Stimulated activated CD4-positive, alpha-beta T cell treated with anti-CD3 and anti-CD28 coated beads, Interleukin-12 subunit alpha, Interleukin-12 subunit beta, amount 100 ng/mL, for 24 hours (primary cell): ENCODE measurements at places on chromosomes 6 and 20.

DNA sequence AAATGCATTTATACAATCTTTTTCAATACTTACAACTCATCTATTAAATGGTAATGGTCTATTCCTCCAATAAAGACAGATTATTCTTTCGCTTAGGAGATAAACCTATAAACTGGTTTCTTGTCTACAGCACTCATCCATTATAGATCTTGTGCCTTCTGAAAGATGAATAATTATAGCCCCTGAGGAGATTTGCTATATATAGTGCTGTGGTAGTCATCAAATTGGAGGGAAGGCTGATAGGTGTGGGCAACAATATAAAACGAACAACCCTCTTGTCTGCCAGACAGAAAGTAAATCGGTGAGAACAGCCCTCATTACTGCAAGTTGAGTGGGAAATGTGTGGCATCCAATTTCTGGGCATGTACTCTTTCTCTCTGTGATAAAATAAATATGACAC lies 292.5 kb upstream of the CNR1 start:
- no peak for DNase-seq

DNA sequence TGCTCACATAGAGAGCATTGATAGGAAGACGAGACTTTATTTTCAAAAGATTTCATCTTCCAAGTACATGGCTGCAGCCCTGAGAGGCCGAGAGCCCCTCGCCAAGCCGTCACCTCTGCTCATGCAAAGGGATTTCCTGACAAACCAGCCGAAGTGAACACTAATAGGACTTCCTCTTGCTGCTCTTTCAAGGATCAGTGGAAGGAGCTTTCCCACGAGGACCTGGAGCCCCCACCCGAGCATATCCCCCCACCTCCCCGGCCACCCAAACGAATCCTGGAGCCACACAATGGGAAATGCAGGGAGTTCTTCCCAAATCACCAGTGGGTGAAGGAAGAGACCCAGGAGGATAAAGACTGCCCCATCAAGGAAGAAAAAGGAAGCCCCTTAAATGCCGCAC lies 69.3 kb downstream of the PTPN1 start:
- no peak for DNase-seq

DNA sequence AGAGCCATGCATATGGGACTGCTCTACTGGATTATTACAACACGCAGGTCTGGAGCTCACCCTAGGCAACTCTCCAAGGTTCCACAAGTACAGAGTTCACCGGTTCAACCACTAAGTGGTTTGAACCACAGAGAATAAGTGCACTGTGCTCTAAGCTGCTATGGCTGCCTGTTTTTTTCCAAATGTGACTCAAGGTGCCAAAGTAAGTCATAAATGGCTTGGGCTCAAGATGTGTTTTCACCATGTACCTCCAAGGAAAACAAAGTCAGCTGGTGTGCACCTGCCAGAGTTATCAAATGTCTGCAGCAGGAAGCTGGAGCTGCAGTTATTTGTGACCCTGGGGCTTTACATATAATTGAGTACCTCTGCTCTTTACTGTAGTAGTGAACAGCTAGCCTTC lies 76.7 kb downstream of the PREP start:
- DNase-seq, result no peak

GRCh38 chr6:3312604-3313231 lies 54.0 kb downstream of the PSMG4 start:
- DNase-seq, result no peak

DNA sequence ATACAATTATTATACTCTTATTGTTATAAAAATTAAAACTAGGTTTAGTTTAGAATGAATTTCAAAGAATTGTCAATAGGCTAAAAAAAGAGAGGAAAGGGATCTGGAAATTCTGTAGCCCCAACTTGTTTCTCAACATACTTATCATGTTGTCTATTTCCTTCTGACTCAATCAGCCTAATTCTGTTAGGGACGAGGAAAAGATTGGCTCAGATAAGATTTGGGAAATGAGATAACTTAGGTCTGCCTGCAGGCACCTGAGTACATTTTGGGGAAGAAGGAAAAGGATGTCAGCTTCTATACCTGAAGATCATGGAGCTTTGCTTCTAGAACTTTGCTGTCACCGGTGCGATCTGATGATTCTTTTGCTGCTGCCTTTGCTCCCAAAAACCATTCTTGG lies 238.8 kb downstream of the SYNE1 start:
- DNase-seq, result no peak

GRCh38 chr6:43807228-43808061 lies 37.4 kb downstream of the VEGFA start:
- no peak for DNase-seq

DNA sequence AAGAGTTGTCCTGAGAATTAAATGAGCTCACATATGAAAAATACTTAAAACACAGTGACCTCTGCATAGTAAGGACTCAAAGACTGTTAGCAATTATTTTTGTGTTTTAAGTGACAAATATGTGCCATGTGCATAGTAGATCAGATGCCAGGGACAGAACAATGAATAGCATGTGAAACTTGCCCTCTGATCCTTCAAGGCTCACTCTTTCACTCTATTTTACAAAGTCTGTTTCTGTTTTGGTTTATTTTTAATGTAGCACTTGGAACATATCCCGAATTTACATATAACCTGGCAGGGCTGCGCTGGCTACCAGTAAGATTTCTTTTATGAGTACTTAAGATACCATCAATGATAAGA lies 135.5 kb upstream of the TNFAIP3 start:
- DNase-seq, result no peak

DNA sequence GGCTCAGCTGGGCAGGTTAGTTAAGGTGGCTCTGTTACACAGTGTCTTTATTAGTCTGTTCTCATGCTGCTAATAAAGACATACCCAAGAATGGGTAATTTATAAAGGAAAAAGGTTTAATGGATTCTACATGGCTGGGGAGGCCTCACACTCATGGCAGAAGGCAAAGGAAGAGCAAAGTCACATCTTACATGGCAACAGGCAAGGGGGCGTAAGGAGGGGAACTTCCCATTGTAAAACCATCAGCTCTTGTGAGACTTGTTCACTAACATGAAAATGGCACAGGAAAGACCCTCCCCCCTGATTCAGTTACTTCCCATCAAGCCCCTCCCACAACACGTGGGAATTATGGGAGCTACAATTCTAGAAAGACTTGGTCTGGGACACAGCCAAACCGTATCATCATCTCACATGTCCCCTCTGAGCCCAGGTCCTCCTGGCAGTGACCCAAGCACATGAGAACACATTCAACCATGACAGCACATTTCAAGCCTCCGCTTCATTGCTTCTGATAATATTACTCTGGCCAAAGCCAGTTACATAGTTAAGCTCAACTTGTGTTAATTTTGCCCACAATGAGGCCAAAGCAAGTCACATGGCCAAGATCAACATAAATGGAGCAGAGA lies 383.9 kb downstream of the PLCB1 start:
- no peak for DNase-seq

- no peak for DNase-seq
Measured at GRCh38 chr6:14423330-14423729, 305.8 kb downstream of the CD83 start.

DNA sequence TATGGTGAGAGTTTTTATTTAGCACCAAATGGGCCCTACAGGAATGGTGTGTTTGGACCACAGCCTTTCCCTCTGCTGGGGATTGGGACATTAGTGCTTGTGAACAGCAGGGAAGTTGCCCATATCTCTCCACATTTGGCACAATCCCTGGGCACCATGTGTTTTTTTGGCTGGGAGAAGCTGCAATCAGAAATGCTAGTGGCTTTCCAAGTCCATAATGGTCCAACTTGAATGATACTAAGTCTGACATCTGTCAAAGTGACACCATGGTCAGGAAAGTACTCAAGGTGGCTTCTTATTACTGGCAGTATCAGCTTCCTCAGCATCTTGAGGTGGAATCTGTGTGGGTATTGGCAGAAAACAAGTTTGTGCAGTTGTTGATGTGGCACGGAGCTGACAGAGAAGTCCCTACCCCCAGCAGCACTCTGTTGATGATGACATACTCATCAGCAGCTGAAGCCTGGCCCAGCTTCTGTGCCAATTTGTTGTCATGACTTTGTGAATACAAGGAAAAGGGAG lies 53.0 kb downstream of the SASH1 start:
- DNase-seq, result no peak

- DNase-seq, result peak; percentile 17
Measured at GRCh38 chr6:149234051-149234962, 83.2 kb upstream of the TAB2 start.

DNA sequence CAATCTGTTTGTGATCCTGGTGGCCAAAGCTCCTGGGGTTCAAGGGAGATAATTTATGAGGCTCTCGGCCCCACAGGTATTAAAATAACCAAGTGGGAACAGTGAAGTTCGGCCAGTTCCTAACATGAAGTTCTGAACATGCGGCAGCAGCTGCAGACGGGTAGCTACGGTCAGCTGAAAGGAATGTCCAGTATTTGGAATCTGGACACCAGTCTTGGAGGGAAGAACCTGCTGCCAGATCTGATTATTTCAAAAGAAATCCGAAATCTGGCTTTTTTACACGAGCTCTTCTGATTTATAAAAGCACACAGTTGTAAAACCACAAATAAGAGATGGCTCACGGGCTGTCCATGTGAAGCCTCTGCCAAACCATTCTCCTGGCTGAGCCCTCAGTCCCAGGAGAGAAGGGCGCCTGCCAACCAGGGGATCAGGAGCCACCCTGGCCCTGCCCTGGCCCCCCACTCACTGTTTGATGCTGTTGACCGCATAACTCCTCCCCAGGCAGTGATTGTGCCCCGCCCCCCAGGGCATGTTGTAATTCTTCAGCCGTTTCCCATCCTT lies 28.2 kb upstream of the KCNB1 start:
- no peak for DNase-seq

DNA sequence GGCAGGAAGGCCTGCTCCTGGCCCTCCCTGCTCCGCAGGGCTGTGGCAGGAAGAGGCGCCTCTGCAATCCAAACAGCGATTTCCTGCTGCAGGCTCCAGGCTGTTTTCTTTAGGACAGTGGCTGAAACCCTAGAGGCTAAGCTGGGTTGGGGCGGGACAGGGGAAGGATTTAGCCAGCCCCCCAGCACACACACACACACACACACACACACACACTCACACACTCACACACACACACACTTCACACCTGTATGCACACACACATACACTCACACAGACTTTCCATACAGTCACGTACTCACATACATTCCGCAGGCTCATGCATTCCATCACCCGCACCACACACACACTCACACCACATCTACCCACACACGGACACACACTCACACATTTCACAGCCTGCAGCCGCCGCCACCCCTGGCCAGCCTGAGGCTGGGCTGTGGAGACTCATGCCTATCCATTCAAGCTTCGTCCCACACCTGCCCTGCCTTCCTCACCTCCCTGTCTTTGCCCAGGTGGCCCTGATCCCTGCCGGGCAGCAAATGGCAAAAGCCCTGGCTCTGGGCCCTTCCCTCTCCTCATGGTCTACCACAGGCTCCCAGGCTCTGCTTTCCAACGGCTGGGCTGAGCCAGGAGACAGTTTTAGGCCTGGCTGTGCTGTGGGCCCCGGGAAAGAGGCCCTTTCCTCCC lies 17.9 kb downstream of the MDFI start:
- no peak for DNase-seq

- DNase-seq, result peak; percentile 52
Measured at GRCh38 chr6:63598049-63599036, 26.1 kb downstream of the LOC128125822 start.

DNA sequence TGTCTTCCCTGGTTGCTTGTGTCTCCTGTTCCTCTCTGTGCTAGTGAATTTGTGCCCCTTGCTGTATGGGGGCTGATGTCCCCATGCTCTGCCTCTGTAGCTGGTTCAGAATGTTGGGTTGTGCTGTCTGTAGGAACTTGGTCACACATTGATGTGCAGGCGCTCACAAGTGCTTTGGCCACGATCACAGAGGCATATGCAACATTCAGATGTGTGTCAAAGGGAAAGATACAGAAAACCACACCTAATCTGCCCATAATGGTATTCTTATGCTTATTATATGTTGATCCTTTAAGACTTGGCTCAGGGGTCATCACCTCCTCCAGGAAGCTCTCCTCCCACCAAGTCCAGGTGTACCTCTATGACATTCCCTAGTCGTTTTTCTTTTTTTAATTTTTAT lies 17.1 kb upstream of the DHX35 start:
- DNase-seq, result no peak

DNA sequence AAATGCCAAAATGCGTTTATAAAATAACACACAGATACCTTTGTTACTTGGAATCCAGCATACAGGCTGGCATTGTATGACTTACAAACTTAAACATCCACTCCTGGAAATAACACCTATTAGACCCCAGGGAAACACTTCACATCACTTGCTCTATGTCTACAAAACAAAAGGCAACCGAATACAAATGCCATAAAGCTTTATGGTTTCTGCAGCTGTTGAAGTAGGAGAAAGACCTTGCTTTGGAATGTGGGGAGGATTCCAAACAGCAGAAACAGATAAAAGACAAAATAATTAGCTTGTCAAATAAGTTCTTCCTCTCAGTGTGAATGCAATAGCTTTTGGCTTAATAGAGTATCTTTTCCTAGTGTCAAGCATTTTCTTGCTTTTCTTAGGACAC lies 9.8 kb upstream of the AMD1 start:
- no peak for DNase-seq

GRCh38 chr6:44052419-44053023 lies 74.7 kb downstream of the MRPL14 start:
- no peak for DNase-seq

GRCh38 chr20:36148439-36148838 lies 6.1 kb upstream of the EPB41L1 start:
- DNase-seq, result no peak

DNA sequence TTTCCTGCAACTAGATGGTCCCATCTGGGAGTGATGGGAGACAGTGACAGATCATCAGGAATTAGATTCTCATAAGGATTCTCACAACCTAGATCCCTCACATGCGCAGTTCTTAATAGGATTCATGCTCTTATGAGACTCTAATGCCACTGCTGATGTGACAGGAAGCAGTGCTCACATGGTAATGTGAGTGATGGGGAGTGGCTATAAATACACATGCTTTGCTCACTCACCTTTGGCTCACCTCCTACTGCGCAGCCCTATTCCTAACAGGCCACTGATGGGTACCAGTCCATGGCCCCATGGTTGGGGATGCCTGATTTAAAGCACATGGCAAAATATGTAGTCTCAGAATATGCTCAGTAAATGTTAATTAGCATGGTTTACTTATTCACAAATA lies 80.6 kb upstream of the MBOAT1 start:
- DNase-seq, result no peak

DNA sequence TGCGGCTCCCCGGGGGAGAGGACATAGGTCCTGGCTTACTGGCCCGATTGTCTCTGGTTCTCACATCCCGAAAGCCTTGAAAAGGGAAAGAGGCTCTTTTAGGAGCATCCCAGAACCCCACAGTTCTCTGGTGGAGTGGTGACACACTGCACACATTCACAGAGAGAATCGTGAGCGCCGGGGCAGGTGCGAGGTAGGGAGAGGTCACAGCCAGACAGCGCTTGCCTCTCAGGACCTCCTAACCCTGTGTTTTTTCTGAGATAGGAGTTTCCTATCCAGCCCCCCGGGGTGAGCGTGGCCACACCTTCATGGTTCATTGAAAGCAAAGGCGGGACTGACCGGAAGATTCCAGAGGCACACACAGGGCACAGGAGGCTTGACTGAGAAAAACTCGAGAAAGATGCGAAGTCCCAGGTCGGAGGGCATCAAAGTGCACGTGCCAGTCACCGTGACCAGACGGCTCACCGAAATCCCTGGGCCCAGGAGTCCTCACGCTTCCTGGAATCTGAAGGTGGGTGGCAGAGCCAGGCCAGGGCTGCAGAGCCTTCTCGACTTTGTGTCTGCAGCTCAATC lies 46.5 kb upstream of the FRMD1 start:
- no peak for DNase-seq
